ENCODE measurements at places on chromosomes 2 and 18. TPM values are rescaled to one million over a fixed set of nuclear protein-coding genes. Genes with fewer than 3 reads are reported as not detected.

- no peak for DNase-seq
Measured at GRCh38 chr2:46120792-46121555, 176.2 kb upstream of the EPAS1 start.

DNA sequence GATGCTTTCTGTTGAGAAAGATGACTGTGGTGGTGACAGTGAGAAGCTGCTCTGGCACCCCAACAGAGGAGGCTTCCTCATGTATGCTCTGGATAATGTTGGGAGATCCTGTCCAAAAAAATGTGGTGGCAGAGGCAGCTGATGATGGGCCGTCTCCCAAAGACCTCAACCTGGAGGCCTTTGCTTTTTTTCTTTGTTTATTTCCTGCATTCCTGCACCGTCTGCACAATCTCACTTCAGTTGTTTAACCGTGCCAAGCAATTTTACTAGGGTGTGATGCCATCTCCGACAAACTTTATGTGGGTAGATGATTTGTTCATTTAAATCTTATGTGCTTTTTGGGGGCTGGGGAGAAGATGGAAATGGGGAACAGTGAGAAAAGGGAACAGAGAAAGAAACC, 62.2 kb upstream of the IGFBP5 start:
- no peak for DNase-seq

- no peak for DNase-seq
Measured at GRCh38 chr2:119645173-119645855, 33.7 kb upstream of the TMEM177 start.

DNA sequence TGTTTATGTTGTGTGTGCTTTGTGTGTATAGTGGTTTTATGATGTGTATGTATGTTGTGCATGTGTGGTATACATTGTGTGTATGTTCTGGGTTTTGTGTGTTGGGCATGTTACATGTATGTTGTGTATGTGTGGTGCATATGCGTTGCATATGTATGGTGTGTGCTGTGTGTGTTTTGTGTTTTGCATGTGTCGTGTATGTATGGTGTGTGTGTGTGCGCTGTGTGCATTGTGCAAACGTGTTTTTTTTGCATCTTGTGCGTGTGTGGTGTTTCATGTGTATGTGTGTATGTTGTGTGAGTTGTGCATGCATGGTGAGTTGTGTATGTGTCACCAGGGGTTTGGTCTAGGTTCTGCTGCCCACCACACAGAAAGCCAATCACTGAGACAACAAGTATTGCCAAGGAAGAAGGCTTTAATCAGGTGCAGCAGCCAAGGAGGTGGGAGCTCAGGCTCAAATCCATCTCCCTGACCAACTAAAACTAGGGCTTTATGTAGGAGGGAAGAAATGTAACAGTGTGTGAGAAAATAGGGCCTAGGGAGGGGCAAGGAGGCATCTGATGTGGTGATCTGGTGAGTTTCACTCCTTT, 115.7 kb downstream of the FAM168B start:
- no peak for DNase-seq

GRCh38 chr18:845152-845819, 33.2 kb upstream of the YES1 start:
- DNase-seq: no peak

DNA sequence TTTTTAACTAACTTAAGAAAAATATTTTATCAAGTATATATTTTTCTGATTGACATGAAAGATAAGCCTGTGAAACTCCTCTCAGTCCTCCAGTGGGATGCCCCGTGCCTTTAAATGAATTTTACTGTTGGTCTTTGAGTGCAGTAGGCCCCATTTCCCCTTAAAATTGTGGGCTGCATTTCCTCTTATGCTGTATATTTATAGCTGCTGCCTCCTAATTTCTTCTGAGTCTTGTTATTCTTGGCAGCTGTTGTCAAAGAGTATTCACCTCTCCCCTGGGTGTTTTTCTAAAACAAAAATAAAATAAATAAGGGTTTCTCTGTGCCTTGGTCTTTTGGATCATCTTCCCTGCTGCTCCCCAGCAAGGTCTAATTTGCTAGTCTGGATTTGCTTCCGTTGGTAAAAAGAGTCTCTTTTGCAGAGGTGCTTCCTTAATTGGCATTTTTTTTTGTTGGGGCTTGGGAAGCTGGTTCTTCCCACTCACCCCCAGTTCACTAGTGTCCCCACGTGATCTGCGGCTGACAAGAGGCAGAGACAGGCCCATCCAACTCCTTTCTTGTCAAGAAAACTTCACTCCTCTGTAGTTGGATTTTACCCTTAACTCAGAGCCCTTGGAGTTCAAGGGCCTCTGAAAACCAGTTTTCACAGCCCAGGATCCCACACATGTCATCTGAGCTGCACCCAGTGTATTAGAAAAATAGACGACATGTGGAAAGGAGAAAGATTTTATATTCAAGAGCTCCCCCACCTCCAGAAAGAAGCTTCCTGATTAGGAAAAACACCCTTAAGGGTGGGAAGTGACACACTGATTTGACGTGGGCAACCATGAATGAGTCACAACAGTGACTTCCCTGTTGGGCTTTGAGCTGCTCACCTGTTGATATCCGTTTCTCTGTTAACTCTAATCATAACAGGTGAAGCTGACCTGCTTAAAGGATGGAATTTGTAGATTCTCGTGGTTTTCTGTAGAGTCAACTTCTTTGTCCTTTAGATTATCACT, 431.5 kb downstream of the DCDC2C start:
- no peak for DNase-seq

GRCh38 chr2:172095146-172095904, 7.4 kb downstream of the DLX2 start:
- DNase-seq: peak; percentile 67

DNA sequence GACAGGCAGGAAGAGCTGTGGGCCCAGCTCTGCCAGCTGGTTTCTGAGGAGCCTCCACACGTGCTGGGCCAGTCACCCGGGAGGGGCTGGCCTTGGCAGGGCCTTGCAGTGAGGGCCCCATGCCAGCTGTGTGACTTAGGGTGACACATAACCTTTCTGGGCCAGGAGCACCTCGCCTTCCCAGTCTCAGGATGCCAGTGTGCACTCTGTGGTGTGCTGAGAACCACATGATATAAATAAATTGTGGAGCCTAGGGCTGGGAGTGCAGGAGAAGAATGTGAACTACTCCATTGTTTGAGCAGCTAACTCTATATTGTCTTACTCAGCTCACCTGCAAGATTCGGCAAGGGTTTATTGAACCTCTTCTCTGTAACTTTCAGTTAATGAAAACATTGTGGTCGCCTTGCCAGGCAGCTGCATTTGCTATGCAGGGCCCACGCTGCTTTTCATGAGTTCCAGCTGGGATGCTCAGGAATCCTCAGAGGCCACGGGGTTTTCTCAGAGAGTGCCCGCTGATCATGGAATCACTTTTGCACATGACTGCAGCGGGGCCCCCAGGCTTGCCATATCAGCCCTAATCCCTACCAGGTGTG, 222.3 kb downstream of the SH3RF3 start:
- DNase-seq: no peak

GRCh38 chr2:33933203-33933602, 334.1 kb upstream of the FAM98A start:
- no peak for DNase-seq

DNA sequence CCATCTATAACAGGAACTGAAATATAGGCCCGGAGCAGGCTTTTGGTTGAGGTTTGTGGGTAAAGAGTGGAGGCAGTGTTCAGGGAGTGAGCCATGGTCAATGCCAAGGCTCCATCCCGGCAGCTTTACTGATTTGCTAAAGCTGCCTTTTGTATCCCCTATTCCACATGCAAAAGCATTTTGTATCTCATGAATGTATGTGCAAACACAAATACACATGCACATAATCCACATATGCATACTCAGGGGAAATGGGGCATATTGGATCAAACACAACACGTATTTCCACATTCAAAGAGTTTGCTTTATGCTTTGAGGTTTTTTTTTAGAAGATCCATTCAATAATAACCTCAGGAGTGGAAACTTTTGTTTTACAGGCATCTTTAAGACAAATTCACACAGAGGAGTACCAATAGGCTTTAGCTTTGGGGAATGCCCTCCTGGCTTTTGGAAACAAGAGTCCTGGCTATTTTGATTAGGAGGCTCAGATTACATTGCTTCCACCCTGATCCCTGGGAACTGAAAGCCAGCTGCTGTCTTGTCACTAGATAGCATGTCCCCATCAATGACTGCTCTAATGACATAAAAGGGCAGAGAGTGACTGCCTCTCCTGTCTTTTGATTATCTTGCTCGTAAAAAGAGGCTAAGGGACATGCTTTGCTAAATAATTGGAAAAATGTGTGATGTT, 263.2 kb downstream of the EN1 start:
- no peak for DNase-seq

RTP5 gene
- not detected for total RNA-seq

DNA sequence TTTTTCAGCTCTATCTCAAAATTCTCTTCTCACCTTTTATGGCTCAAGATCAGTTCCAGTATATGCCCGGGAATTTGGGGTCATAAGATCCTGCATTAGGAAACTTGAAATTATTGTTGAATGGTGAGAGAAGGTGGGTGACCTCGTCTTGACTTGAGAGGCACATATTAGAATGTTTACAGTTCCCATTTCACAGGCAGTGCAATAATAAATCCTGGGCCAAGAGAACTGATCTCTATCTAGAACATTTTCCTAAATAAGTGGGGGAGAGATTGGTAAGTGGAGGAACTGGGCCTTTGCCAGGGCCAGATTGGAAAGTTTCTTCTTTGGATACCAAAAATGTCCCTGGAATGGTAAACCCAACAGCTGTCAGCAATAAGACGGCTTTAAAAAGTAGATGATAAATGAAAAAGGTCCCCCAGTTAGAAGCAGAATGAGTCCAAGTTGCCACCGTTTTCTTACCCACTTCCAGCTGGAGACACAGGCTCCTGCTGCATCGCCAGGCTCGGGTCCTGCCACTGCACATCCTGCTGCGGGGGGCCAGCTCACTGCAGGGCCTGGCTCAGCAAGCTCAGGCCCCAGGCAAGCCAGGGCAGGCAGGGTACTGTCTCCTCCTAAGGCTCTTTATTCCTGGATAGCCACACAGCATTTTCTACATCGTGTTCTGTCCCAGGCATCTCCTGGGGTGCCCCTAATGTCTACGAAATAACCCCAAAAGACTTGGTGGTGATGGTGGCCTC, 126.4 kb upstream of the EPAS1 start:
- DNase-seq: no peak

GRCh38 chr18:78165525-78165924, 814.1 kb upstream of the SALL3 start:
- no peak for DNase-seq

- no peak for DNase-seq
Measured at GRCh38 chr2:186276909-186277308, 209.2 kb upstream of the ZC3H15 start.

LAMA1 gene
- not detected for total RNA-seq

DNA sequence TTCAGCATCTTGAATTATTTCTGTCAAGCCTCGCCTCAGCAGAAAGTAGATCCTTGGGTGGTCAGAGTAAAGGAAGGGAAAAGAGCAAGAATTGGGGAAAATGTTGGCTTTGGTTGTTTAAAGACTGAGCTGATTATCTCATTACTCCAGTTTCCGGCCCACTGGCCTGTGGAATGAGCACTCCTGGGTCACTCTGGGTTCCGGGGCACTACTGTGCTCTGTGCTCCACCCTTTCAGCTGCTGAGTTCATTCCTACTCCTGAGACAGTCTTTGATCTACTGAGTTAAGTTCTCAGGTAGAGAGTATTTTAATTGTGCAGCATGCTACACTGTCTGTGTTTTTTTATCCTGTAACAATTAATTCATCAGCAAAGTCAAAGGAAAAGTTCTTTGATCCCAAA, 427.7 kb downstream of the CDH2 start:
- DNase-seq: no peak

SAG gene
- total RNA-seq: not detected

DNA sequence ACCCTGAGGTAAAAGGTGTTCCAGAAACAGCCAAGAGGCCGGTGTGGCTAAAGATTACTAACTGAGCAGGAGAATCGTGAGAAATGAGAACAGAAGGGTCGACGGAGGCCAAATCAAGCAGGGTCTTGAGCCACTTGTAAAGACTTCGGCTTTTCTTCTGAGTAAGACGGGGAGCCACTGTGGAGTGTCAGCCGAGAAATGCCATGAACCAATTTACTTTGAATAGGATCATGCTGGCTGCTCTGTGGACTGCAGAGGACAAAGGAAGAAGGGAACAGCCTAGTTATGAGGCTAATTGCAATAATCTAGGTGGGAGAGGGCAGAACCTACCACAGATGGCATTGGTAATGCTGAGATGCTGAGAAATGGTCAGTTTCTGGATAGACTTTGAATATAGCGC, 16.8 kb downstream of the VIT start:
- DNase-seq: no peak

IMPA2 gene
- total RNA-seq: 18.6 TPM

IL1F10 gene
- not detected for total RNA-seq
